ENCODE measurements at places on chromosomes 2 and 18. TPM values are rescaled to one million over a fixed set of nuclear protein-coding genes. Genes with fewer than 3 reads are reported as not detected.

DNA sequence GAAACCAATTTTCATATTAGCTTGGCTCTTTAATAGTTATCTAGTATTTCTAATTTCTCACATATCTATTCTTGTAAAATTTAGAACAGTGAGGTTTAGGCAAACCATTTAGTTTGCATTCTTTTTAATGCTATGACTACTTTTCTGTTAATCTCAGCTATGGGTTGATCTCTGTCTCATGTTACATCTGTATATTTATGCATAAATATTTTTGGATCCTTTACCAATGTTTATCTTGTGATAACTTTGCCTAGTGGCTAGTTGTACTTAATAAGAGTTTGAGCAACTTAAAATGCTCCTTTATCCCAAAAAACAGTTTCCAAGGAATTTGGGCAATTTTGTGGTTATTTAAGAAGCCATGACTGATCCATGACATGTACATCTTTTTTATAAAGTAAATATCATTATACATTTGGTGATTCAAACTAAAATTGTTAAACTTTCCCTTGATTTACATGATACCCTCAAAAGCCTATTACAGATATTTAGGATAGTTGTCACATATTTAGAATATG lies 86.3 kb downstream of the R3HDM1 start:
- no peak for DNase-seq
- H3K27ac ChIP-seq = no peak overlapping the region
- H3K4me1 ChIP-seq = no peaks in the 10 kb centered on the region
- no peaks in the 10 kb centered on the region for H3K27me3 ChIP-seq
- peaks cover 14% of the 10 kb centered on the region for H3K36me3 ChIP-seq

DNA sequence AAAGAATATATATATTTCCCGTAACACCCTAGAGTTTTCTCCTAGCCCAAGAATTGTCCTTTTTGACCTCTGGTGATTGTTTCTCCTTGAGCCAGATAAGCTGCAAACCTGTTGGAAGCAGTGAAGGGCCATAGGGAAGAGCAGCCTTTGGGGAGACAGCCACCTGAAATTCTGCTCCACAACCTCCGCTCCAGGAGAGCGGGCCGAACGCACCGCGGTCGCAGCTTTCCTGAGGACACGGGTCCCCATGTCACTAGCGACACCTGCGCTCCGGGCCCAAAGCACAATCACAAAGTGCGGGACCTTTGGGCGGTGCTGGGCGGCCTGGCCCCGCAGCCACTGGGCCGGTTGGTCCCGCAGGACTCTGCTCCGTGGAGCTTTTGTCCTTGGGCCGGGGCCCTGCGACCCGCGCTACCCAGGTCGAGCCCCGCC lies 557 bp upstream of the DSG2 start:
- no peaks in the 10 kb centered on the region for H3K27me3 ChIP-seq
- H3K27ac ChIP-seq = peak overlapping the region; percentile 83
- H3K4me1 ChIP-seq = no peaks in the 10 kb centered on the region
- H3K36me3 ChIP-seq = no peaks in the 10 kb centered on the region

- no peaks in the 10 kb centered on the region for H3K27me3 ChIP-seq
- no peak overlapping the region for H3K4me3 ChIP-seq
- H3K36me3 ChIP-seq = no peaks in the 10 kb centered on the region
- DNase-seq = no peak
Observed at GRCh38 chr2:174877301-174877700, 113.0 kb upstream of the CHRNA1 start.

DNA sequence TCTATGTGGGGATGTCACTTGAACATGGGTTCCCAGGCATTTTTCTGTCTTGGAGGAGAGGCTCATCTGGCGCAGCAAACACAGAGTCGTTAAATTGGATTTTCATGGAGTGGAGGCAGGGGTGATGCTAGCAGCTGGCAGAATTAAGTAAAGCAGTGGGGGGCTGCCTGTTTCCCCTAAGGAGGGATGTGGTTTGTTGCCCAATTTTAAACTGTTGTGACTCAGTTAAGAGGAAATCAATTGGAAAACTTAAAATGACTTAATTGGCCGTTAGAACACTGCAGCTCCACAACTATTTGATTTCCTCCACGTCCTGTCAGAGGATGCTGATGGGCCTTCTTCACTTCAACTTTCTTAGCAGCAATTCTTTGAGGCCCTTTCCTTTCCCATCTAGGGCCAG lies 354.1 kb upstream of the ATP5MC3 start:
- no peaks in the 10 kb centered on the region for H3K27me3 ChIP-seq
- no peak for DNase-seq
- no peaks in the 10 kb centered on the region for H3K36me3 ChIP-seq

DNA sequence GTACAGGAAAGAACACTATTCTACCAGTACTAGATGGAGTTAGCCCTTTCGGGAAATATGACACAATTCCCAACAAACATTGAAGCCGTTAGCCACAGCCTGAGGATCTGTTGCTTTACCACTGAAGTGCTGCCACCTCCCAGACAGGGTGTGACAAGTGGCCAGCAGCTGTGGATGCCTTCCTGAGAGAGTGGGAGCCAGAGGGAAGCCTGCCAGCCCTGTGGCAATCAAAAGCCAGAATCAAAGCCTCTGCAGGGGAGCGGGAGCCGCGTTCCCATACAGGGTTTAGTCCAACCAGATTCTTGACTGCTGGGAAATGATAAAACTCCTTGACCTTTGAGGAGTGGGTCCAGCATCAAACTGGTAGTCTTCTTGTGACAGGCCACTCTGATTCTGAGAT lies 38.0 kb downstream of the SLC4A1AP start:
- H3K36me3 ChIP-seq = peaks cover 13% of the 10 kb centered on the region
- DNase-seq = no peak
- peaks cover 26% of the 10 kb centered on the region for H3K4me1 ChIP-seq

DNA sequence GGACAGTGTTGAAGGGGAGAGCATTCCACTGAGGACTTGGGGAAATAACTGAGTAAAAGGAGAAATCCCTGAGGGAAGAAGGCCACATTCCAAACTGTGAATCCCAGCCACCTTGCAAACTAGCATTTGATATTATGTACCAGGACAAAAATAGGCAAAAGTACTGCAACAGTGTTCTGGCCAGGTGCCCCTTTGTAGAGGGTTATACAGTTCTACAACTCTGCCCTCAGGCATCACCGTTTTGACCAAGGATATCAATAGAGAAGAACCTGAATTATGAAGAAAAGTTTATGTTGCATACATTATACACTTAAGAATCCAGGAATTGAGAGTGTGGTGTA lies 20.6 kb upstream of the CAVIN2 start:
- no peak for DNase-seq
- no peak overlapping the region for H3K4me3 ChIP-seq
- peak overlapping the region; percentile 89 for H3K27ac ChIP-seq
- peaks cover 51% of the 10 kb centered on the region for H3K4me1 ChIP-seq

GRCh38 chr2:32358111-32358482 lies 1.3 kb downstream of the BIRC6 start:
- H3K36me3 ChIP-seq = no peaks in the 10 kb centered on the region
- no peaks in the 10 kb centered on the region for H3K27me3 ChIP-seq
- peaks cover 28% of the 10 kb centered on the region for H3K4me1 ChIP-seq
- no peak for DNase-seq
- peak overlapping the region; percentile 99 for H3K4me3 ChIP-seq

- no peaks in the 10 kb centered on the region for H3K4me1 ChIP-seq
- no peak overlapping the region for H3K27ac ChIP-seq
- DNase-seq = no peak
- H3K36me3 ChIP-seq = no peaks in the 10 kb centered on the region
- no peaks in the 10 kb centered on the region for H3K27me3 ChIP-seq
Observed at GRCh38 chr2:43609290-43609918, 13.6 kb upstream of the THADA start.

ARHGAP28 gene
- 1.8 TPM for total RNA-seq

Data from heart left ventricle (tissue), 16 donors.